CD4-positive, alpha-beta T cell treated with Interleukin-21 for 1 hour (primary cell): ENCODE measurements at places on chromosomes 6 and 20.

- no peak for DNase-seq
These were observed 9.2 kb downstream of the ENPP3 start for GRCh38 chr6:131646249-131646670.

DNA sequence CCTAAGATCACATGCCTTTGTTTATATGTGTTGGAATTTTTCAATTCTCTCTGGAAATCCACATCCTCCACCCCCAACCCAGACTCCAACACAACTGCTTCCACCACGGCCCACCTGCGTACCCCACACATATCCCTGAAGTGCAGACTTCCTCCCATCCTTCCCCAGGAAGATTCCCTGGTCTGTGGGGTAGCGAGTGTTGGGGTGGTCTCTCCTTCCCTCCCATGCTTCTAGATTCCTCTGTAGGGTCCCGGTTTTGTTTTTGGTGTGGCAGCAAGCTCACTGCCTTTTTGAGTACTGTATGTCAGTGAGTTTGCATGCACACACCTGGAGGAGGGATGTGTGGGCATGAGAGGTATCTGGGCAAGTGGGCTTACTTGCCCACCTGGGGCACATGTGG, 127.6 kb downstream of the MRPL14 start:
- DNase-seq: no peak

GRCh38 chr6:126945150-126945685, 173.3 kb upstream of the RSPO3 start:
- no peak for DNase-seq

GRCh38 chr6:150510576-150510975, 89.1 kb upstream of the PLEKHG1 start:
- DNase-seq: no peak

- no peak for DNase-seq
These were observed 145.8 kb downstream of the PACRG start for GRCh38 chr6:162873537-162873936.

DNA sequence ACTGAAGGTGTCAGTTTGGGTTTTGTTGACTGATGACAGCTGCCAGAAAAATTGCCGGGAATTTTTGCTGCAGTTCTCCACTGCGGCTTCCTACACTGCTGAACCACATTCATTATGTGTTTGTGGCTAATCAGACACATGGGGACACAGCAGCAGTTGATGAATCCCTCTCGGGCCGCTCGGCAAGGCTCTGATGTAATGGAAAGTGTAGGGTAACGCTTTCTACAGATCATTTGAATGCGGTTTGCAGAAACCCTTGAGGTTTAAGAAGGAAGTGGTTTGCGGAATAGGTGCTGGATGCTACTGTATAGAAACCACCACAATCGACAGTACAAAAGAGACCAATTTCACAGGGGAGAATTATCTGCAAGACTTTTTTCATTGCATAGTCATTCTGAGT, 138.7 kb upstream of the SASH1 start:
- DNase-seq: peak; percentile 64

DNA sequence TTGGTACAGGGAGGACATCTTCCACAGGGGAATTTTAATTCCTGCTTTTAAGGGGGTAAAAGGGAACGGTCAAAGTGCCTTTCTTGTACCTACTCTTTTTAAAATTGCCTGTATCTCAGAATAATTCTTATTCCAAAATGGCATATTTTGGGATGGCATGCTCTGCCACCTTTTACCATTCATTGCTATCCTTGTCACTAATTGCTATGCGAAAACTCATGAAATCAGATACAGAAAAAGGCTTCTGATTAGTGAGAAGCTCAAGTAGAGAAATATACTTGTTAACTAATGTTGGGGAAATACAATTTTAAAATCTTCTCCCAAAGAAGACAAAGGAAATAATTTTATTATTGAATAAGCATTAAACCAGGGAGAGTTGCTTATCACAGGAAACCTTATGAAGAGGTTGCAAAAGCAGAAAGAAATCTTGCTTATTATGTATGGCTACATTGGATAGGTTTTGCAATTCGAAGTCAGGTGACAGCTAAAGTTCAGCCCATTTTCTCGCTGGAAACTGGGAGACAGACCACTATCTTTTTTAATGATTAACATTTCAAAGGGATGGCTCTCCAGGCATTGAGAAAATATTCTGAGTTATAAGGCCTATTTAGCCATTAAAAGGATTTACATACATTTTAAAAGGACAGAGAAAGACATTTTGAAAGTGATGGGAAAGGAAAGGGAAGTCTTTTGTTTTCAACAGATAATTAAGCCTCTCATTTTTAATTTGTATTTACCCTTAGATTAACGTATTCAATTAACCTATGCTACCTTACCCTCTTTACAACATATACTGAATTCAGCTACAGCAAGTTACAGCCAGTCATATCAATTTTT, 110.3 kb upstream of the PRSS16 start:
- DNase-seq: no peak

DNA sequence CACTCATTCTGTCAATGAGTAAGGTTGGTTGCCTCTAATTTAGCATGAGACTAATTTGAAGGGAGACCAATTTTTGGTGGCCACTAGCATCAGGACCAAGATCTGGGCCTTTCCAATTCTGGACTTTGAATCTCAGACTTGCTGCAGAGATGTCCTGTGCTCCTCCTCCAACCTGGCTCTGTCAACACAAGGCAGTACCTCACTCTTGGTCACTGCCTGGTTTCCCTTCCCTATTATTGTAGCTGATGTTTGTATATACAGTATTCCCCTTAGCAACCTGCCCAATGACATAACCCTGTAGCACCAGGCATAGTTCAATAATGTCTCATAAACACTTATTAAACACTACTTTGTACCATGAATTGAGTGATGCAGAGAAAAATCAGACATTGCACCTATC, 50.4 kb downstream of the UNC5CL start:
- DNase-seq: peak; percentile 5

GRCh38 chr6:154786144-154786868, 53.1 kb downstream of the SCAF8 start:
- no peak for DNase-seq

GRCh38 chr6:33243476-33243875, 28.2 kb downstream of the VPS52 start:
- no peak for DNase-seq

- DNase-seq: no peak
These were observed 20.1 kb upstream of the HELZ2 start for GRCh38 chr20:63594043-63594561.
